Left ventricle myocardium superior (tissue), 1 donor: ENCODE measurements at places on chromosomes 7 and 10.

GRCh38 chr7:1885465-1886226 is 215.6 kb downstream of the ELFN1 start:
- no peak for DNase-seq

DNA sequence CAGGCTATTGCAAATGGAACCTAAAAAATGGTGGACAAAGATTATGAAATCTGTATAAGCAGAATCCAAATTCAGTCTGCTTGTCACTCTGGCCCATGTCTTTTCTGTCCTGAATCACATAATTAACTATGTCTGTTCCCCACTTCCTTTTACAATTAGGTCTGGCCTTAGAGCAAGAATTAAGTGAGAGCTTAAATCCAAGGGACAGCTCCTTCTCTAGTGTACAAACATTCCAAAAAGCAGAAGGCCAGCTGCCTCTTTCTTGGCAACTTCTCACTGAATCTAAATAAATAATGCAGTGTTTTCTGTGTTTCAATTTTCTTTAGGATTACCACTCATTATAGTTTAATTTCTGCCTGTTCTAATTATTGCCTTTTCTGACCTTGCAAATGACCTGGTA is 39.3 kb upstream of the NEBL start:
- no peak for DNase-seq

- DNase-seq = no peak
Observed at GRCh38 chr10:120969219-120969645, 118.1 kb downstream of the WDR11 start.

GRCh38 chr10:76903387-76903945 is 734.1 kb downstream of the KCNMA1 start:
- no peak for DNase-seq

GRCh38 chr10:13669182-13669855 is 82.6 kb downstream of the PRPF18 start:
- DNase-seq = no peak

DNA sequence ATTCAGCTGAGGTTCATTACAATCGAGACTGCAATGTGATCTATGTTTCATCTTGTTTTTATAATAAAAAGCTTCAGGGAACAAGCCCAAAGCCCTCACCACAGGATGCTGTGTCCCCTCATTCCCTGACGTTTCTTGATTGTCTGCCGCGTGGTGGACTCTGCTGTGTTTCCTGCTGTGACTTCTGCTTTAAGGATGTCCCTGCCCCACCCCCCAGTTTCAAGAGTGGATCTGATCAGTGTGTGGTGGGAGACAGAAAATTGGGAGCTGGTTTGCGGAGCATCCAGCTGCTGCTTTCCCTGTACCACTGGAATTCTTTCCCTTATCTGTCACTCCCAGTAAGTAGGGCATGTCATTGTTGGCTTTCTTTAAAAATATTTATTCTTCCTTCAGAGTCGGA is 86.2 kb downstream of the CREM start:
- DNase-seq = no peak

GRCh38 chr10:62554632-62555199 is 180.5 kb downstream of the ZNF365 start:
- no peak for DNase-seq
